ENCODE measurements at places on chromosomes 1 and 21. TPM values are rescaled to one million over a fixed set of nuclear protein-coding genes. Genes with fewer than 3 reads are reported as not detected.

RBM11 gene
- total RNA-seq: not detected

FMO5 gene
- total RNA-seq: 0.60 TPM

HTR6 gene
- not detected for total RNA-seq

KCNQ4 gene
- 0.07 TPM for total RNA-seq

TAS1R3 gene
- total RNA-seq: 0.37 TPM

HSPG2 gene
- total RNA-seq: 3,960 TPM

STXBP3 gene
- 37.2 TPM for total RNA-seq

LYPD8 gene
- not detected for total RNA-seq

GPR37L1 gene
- not detected for total RNA-seq

DEPDC1 gene
- 30.4 TPM for total RNA-seq

KCNJ15 gene
- total RNA-seq: 1.4 TPM

RNF187 gene
- total RNA-seq: 86.4 TPM

CTSE gene
- not detected for total RNA-seq

SDHB gene
- total RNA-seq: 90.3 TPM

F13B gene
- not detected for total RNA-seq

SFN gene
- total RNA-seq: 0.42 TPM

DMBX1 gene
- total RNA-seq: not detected

LINGO4 gene
- total RNA-seq: not detected

ATP13A2 gene
- total RNA-seq: 52.3 TPM

LEFTY2 gene
- not detected for total RNA-seq

PGLYRP4 gene
- total RNA-seq: not detected
